Heart right ventricle (tissue), 16 donors: ENCODE measurements at places on chromosomes 12 and 14. TPM values are rescaled to one million over a fixed set of nuclear protein-coding genes. Genes with fewer than 3 reads are reported as not detected.

DNA sequence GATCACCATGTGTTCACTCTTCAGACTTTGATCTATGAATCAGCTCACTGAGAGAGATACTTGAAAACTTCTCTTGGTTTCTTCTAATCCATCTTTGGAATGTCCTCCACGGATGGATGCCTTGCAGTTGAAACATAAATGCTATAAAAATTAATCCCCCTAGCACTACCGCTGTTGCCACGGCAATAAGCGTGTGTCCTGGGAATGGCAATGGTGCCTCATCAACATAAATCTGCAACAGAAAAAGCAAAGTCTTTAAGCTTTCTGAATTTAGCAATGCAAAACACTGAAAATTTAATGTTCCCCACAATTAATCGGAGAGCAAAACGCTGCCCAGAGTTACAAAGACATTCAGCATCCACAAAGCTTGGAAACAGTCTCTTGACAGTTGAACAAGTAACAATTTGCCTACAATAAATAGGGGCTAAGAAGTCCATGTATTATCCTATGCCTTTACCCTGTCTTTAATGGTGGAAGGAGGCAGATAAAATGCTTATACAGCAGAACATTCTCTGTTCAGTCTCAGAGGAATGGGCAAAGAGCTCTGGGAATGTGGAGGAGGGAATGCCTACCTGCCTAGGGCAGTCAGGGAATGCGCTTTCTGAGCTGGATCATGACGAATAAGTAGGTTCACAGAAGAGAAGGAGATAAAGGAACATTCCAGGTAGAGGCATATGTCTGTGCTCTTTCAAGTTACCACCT is 70.9 kb upstream of the PPP4R3A start:
- DNase-seq, result no peak

DNA sequence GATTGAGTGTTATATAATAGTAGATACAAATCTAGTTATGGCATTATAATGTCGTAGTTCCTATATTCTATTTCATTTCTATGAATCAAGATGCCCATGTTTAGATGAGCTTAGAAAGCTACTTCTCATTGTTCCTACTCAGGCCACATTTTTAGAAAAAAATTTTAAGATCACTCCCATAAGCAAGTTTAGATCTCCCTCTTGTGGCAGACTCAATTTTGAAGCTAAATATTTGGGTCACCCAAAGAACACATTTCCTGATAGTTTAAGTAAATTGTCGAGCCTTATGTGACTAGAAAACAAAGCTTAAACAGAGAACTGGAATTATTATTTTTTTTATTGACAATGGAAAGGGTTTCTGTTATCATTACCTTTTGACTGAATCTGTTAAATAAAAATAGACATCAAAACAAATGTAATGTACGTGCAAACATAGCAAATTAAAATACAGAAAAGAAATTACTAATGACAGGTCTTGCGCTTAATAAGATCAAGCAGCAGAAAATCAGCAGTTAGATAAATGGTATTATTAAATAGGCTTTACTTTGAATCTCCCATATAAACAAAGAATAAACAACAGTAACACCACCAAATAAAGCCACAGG is 180.2 kb downstream of the ACSS3 start:
- DNase-seq, result no peak

GRCh38 chr12:42633594-42633993 is 44.0 kb upstream of the PRICKLE1 start:
- DNase-seq, result no peak

The BCL7A gene
- 16.9 TPM for total RNA-seq

GRCh38 chr12:59079002-59079401 is 158.7 kb upstream of the LRIG3 start:
- DNase-seq, result no peak

DNA sequence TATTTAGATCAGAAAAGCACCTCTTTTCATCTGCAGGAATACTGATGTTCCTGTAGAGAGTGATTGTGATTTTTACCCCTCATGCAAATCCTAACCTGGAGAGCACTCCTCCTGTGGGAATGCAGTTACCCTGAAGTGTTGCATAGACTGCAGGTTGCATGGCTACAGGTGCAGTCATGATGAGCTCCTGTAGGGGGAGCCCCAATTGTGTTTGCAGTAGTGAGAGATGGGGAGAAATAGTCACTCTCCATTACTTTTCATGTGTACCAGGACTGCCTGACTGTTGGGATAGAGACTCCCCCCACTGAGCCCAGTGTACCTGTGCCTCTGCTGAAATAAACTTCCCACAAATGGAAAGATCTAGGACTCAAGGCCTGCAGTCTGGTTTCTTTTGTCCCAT is 1086.5 kb downstream of the SLC6A15 start:
- DNase-seq, result no peak
